ENCODE measurements at places on chromosomes 11 and 22.
A peak's percentile ranks its signal among the peaks of the same experiment; 100 is the strongest.

DNA sequence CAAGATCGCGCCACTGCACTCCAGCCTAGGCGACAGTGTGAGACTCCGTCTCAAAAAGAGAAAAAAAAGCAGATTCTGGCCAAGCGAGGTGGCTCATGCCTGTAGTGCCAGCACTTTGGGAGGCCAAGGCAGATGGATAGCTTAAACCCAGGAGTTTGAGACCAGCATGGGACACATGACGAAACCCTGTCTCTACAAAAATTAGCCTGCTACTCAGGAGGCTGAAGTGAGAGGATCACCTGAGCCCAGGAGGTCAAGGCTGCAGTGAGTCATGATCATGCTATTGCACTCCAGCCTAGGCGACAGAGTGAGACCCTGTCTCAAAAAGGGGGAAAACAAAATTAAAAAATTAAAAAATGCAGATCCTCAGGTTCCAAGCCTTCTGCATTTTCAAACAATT lies 14.0 kb downstream of the PGAP2 start:
- no peak for DNase-seq

DNA sequence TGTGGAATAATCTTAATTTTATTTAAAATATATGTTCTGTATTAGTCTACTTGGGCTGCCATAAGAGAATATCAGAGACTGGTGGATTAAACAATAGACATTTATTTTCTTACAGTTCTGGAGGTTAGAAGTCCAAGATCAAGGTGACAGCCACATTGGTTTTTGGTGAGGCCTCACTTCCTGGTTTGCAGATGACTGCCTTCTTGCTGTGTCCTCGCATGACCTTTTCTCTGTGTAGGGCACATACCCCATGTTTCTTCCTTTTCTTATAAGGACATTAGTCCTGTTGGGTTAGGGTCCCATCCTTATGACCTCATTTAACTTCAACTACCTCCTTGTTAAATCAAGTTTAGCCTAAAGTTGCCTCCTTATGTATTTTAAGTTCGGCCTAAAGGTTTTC lies 202.7 kb upstream of the MPPED2 start:
- no peak for DNase-seq

DNA sequence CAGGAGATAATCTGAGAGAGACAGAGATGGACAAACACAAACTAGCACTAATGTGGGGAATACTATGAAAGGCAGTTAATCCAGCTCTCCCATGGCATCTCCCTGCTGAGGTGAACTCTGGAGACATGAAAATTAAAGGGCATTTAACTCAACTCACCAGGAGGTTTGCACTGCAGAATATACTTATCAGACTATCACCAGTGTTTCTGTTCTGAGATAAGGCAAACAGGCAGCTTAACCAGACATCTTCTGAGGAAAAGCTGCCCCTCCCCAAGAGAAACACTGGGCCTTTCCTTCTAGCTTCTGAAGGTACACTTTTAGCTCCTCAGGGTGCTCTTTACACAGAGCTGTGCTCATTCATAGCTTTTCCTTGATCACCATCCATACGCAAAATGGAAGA lies 85.5 kb downstream of the AMBRA1 start:
- DNase-seq, result no peak

GRCh38 chr11:75547617-75548058 lies 14.4 kb upstream of the SERPINH1 start:
- peak; percentile 58 for DNase-seq

- DNase-seq, result peak; percentile 57
Measured at GRCh38 chr22:38572065-38572464, 2.1 kb upstream of the DMC1 start.

DNA sequence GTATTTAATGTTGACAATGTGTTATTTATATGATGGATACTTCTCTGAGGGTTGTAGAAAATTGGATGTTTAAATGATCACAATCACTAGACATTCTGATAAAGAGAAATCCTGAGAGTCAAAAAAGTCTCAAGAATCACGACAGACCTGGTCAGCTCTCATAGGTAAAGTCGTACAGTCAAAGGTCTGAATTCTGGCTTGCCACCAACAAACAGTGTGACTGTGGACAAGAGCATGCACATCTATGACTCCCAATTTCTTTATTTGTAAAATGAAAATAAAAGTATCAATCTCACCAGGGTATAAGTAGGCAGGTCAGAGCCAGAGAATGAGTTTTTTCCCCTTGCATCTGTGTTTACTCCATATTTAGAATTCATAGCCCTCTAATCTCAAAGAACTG lies 556.7 kb downstream of the FAM181B start:
- no peak for DNase-seq

- no peak for DNase-seq
Measured at GRCh38 chr22:39095971-39096370, 1.1 kb upstream of the APOBEC3H start.

GRCh38 chr11:82267186-82267585 lies 466.5 kb downstream of the FAM181B start:
- DNase-seq, result no peak

- no peak for DNase-seq
Measured at GRCh38 chr22:29692327-29692640, 27.5 kb upstream of the CABP7 start.

DNA sequence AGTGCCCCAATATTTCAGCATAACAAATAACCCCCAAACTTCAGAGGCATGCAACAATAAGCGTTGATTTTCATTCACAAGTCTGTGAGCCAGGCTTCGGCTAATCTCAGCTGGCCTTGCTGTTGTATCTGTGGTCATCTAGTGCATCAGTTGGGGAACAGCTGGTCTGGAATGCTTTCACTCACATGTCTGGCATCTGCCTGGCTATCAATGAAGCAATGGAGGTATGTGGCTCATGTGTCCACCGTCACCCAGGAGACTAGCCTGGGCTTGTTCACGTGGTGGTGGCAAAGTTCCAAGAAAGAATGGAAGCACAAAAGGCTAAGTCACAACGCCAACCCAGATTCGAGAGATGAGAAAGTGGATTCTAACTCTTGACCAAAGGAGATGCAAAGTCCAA lies 304.8 kb upstream of the ISX start:
- no peak for DNase-seq

DNA sequence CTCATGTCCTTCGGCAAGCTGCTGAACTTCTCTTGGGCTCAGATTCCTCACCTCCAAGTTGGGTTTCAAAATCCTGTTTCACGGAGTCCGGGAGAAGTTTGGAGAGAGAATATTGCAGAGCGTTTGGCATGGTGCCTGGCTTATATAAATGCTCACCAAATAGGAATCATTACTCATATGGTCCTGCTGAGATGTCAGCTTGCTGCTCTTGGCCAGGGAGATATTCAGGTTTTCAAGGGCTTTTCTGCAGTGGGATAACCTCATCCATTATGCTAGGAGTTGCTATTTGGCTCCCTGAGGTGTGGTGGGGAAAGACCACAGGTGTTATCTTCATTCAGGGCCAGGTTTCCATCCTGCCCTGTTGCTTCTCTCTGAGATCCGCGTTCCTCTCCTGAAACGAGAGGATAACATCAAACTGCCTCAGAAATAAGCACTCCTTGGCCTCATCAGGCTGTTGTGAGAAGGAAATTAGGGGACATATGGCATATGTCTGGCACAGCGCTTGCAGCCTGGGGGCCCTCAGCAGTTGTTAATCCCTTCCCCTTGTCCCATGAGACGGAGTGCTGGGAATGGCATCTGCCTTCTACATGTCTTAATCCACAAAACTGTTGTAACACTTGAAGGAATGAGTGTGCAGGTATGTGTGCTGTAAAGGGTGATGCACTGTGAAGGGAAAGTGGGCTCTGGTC lies 29.9 kb upstream of the ACER3 start:
- no peak for DNase-seq
